Right ventricle myocardium superior (tissue), 1 donor: ENCODE measurements at places on chromosomes 4 and X. TPM values are rescaled to one million over a fixed set of nuclear protein-coding genes. Genes with fewer than 3 reads are reported as not detected.

DNA sequence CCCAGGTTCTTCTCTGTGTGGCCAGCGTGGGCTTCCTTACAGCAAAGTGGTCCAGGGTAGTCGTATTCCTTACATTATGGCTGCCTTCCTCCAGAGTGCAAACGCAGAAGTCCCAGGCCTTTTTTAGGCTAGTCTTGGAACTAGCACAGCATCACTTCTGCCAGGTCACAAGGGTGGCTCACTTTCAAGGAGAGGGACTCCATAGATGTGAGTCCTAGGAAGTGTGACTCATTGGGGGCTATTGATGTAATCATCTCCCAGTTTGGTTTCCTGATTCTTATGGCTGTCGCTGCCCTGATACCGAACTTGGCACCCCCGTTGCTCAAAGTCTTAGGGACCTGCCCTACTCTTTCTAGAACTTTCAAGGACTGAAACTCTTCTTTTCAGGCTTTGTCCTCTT is 140.0 kb downstream of the DCK start:
- no peak for DNase-seq

DNA sequence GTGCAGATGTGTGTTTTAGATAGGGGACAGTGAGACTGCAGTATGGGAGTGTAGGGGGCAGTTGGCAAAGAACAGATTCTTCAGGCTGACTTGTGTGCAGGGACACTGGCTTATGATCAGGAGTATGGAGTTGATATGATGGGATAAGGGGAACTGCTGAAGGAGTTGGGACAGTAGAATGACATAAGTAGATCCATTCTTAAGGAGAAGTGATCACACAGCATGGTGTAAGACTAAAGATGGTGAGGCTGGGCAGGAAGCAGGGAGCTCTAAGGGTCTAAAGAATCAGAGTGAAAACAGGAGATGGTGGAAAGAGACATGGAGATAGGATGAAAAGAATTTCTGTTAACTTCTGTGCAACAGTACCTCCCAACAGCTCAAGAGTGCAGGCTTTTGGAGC is 70.7 kb downstream of the REELD1 start:
- no peak for DNase-seq

The ELK1 gene
- total RNA-seq = 20.9 TPM

DNA sequence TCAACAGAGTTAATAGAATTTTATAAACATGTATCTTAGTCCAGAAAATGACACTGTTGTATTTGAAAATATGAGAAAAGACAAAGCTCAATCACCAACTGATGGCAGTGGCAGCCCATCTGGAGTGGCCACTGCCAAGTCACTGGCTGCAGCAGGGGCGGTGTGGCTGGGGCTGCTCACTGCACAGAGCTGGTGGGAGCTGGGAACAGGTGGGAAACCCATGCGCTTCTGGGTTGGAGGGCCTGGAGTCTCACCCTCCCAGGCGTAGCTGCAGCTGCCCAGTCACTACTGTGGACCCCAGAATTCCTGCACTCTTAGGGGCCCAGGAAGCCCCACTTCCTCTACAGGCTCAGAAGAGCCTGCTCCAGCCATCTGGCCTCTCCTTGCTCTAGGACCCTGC is 251.8 kb upstream of the NDST4 start:
- DNase-seq = no peak

DNA sequence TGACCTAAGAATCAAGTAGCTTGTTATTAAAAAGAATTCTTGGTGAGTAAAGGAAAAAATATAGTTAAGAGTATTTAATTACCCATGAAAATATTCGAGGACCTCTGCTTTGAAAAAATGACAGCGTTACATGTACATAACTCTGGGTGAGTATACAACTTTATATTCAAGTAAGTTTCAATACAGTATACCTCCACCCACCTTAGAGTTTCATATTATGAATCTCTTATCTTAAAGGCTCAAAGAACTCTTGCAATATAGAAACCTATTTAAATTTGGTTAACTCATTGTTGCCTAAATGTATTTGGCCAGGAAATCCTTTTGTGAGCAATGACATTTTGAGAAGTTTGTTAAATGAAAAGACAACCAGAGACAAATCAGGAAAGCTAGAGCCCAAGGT is 138.2 kb downstream of the QDPR start:
- no peak for DNase-seq
